ENCODE measurements at places on chromosomes 2 and 18. TPM values are rescaled to one million over a fixed set of nuclear protein-coding genes. Genes with fewer than 3 reads are reported as not detected.

Gene RTKN
- 50.4 TPM for polyA plus RNA-seq

Gene GALM
- 14.0 TPM for polyA plus RNA-seq

Gene ELOA2
- not detected for polyA plus RNA-seq

Gene SIX3
- polyA plus RNA-seq = not detected

Gene CABYR
- polyA plus RNA-seq = 2.2 TPM

Gene GALNT13
- 0.42 TPM for polyA plus RNA-seq

Gene RAB17
- 1.0 TPM for polyA plus RNA-seq

Gene KRTCAP3
- 4.0 TPM for polyA plus RNA-seq

Gene ASB18
- 3.3 TPM for polyA plus RNA-seq

Gene HOXD12
- polyA plus RNA-seq = not detected

Gene LHCGR
- polyA plus RNA-seq = not detected

Gene CHRNG
- 108 TPM for polyA plus RNA-seq

Gene ATP6V1B1
- polyA plus RNA-seq = 0.71 TPM

Gene EN1
- polyA plus RNA-seq = 8.0 TPM

Gene IL36B
- polyA plus RNA-seq = not detected

Gene CDK5R2
- polyA plus RNA-seq = 0.19 TPM

Gene AFF3
- polyA plus RNA-seq = 2.5 TPM
